ENCODE measurements at places on chromosomes 11 and 22.

- no peak for DNase-seq
These were observed 84.3 kb upstream of the SHISAL1 start for GRCh38 chr22:44396727-44397722.

DNA sequence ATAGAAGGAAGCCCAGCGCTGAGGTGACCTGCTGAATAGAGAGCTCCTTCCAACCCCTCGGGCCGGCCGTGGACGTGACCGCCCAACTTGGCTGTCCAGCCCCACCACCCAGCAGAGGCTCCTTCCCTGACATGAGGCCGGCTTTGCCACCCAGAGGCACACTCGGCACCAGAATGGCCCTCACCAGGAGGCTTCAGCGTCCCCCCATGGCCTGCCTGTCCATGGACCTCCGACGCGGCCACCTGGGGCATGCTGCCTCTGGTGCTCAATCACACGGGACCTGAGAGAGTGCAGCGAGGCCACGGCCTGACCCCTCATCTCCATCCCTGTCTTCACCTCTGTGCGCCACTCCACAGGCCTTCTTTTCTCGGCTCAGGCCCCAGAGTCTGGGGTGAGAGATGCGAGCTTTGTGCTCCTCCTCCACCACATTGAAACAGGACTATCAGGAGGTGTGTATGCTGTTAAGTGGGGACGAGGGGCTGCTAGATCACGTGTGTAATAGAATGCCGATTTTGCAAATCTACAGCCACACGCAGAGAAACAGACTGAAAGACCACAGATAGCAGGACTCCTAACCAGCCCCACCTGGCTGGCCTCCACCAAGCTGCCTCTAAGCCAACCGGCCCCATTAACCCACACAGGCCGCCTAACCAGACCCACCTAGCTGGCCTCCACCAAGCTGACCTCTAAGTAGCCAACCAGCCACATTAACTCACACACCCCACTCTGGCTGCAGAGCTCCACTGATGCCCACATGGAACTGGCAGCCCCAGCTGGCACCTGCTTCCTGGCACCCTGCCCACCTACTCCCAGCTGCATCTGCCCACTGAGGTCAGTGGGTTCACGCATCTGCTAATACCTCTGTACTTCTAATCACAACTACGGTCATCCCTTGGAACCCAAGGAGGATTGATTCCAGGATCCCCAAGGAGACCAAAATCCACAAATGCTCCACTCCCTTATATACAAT lies 20.7 kb downstream of the LINC01488 start:
- DNase-seq: no peak

DNA sequence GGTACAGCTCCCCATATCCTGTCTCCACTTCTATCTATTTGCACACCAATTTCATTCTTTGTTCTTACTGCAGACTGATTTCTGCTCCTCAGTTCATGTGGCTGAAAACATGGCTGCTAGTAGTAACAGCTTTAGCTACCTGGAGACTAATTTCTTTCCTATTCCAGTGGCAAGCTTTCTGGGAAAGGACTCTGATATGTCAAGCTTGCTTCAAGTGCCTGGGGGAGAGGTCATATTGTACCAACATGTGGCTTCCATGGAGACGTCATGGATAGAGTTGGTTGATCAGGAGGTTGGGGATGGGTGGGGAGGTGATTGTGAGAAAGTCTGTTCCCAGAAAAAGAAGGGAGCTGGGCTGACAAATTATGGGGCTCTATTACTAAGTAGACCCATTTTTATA lies 44.9 kb downstream of the ADM start:
- DNase-seq: no peak

DNA sequence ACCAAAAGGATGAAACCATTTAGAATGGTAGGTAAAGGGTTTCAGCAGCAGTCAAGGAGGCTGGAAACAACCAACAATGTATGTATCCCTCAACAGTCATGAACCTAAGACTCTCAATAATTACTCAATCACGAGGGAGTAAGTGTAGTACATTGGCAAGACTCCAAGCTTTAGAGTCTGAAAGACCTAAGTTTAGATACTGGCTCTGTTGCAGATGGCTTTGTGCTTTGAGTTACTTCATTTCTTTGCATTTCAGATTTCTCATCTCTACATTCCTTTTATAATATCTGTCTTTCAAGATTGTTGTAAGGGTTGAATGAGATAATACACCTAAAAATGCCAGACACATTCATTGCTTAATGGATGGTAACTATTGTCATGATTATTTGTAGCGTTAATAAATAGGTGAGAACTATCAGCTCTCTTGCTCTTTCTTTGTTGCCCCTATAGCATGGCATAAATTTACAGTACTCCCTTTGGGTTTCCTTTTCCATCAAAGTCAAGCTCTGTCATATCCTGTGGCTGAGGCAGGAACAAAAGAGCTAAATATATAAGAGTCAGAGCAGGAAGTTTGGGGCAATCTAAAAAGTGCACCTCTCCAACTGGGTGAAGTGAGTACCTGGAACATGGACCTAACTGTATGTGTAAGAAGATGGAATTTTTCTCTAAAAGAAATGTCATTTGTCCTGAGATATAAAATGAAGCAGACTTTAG lies 228.2 kb upstream of the ZC3H12C start:
- no peak for DNase-seq

DNA sequence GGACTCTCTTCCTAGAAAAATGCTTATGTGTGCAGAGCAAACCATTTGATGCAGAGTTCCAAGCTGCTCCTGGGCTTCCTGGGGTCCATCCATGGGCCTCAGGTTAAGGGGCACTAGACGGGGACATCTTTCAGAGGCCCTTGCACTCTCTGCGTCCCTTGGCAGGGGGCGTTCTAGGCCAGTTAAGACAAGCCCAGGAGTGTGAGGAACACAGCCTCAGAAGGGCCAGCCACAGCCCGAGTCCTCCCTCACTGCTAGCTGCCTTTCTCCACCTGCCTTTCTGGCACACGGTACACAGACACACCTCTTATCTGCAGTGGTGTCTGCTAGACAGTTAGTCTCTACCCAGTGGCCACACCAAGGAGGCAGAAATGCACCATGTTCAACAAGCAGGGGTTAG lies 18.0 kb upstream of the BID start:
- DNase-seq: no peak

DNA sequence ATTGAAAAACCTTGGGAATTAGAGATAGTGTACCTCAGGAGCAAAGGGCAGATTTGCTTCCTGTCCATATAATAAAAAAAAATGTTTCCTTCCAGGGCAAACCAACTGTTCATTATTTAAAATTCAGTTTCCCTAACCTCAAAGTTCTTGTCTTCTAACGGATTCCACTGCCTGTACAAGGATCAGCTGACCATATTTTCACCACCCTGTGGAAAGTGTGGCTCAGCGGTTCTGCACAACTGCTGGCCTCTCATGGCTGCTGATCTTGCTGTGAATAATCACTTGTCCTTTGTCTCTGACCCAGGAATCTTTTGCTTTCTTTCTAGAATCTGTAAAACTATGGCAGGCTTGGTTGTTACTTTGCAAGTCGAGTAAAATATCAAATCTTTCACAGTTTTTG lies 1732.5 kb upstream of the RAG2 start:
- no peak for DNase-seq

DNA sequence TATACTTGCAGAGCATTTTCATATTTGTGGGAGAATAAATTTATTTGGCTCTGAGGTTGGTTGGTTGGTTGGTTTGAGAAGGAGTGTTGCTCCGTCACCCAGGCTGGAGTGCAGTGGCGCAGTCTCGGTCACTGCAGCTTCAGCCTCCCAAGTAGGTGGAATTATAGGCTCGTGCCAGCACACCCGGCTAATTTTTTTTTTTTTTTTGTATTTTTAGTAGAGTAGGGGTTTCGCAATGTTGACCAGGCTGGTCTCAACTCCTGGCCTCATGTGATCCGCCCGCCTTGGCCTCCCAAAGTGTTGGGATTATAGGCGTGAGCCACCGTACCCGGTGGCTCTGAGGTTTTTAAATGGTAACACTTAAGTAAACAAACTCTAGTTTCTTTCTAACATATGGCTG lies 161.1 kb downstream of the TEAD1 start:
- DNase-seq: no peak
